ENCODE measurements at places on chromosomes 11 and 22. TPM values are rescaled to one million over a fixed set of nuclear protein-coding genes. Genes with fewer than 3 reads are reported as not detected.

GRCh38 chr22:29079218-29079901 lies 6.5 kb downstream of the KREMEN1 start:
- no peaks in the 10 kb centered on the region for H3K36me3 ChIP-seq
- no peak overlapping the region for H3K27ac ChIP-seq
- DNase-seq = no peak
- no peak overlapping the region for H3K4me3 ChIP-seq
- H3K27me3 ChIP-seq = no peaks in the 10 kb centered on the region

- H3K27ac ChIP-seq = no peak overlapping the region
- H3K27me3 ChIP-seq = no peaks in the 10 kb centered on the region
- H3K36me3 ChIP-seq = no peaks in the 10 kb centered on the region
- H3K4me1 ChIP-seq = no peaks in the 10 kb centered on the region
Observed at GRCh38 chr22:35842954-35843353, 125.3 kb downstream of the APOL5 start.

DNA sequence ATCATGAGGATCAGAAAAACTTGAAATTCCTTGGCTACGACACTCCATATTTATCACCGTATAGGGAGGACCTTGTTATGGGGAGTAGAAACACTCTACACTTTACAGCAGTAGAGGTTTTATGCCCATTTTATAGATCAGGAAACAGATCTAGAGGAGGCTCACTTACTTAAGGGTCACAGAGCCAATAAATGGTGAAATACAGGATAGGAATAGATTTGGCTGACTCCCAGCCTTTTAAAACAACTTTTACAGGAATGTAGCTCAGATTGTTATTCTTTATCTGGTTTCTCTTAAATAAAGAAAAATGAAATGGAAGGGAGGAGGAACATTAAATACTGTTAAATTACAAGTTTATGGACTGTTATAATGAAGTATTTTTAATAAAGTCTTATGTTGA lies 14.8 kb downstream of the FBXO7 start:
- no peaks in the 10 kb centered on the region for H3K36me3 ChIP-seq
- H3K27me3 ChIP-seq = no peaks in the 10 kb centered on the region
- no peak for DNase-seq
- no peak overlapping the region for H3K27ac ChIP-seq
- no peak overlapping the region for H3K4me3 ChIP-seq

- no peaks in the 10 kb centered on the region for H3K27me3 ChIP-seq
- no peaks in the 10 kb centered on the region for H3K36me3 ChIP-seq
- H3K4me1 ChIP-seq = no peaks in the 10 kb centered on the region
- no peak overlapping the region for H3K4me3 ChIP-seq
Observed at GRCh38 chr11:9823887-9824385, 160.1 kb downstream of the SWAP70 start.

GRCh38 chr11:134512061-134512460 lies 100.0 kb upstream of the B3GAT1 start:
- no peak overlapping the region for H3K27ac ChIP-seq
- H3K27me3 ChIP-seq = peaks cover 15% of the 10 kb centered on the region
- no peaks in the 10 kb centered on the region for H3K4me1 ChIP-seq

The TMEM151A gene
- 0.19 TPM for total RNA-seq

- H3K27me3 ChIP-seq = no peaks in the 10 kb centered on the region
- H3K4me3 ChIP-seq = no peak overlapping the region
- H3K27ac ChIP-seq = no peak overlapping the region
- no peaks in the 10 kb centered on the region for H3K36me3 ChIP-seq
- H3K4me1 ChIP-seq = no peaks in the 10 kb centered on the region
Observed at GRCh38 chr11:127224276-127224675, 223.7 kb upstream of the KIRREL3 start.

The MFRP gene
- not detected for total RNA-seq

The OR51B5 gene
- total RNA-seq = not detected

All from T-cell (primary cell).